Activated CD4-positive, alpha-beta T cell treated with anti-CD3 and anti-CD28 coated beads, Interleukin-2, amount 10 ng/mL, durations not matched to agents 7 days and 5 days (primary cell): ENCODE measurements at places on chromosomes 13 and 19.

DNA sequence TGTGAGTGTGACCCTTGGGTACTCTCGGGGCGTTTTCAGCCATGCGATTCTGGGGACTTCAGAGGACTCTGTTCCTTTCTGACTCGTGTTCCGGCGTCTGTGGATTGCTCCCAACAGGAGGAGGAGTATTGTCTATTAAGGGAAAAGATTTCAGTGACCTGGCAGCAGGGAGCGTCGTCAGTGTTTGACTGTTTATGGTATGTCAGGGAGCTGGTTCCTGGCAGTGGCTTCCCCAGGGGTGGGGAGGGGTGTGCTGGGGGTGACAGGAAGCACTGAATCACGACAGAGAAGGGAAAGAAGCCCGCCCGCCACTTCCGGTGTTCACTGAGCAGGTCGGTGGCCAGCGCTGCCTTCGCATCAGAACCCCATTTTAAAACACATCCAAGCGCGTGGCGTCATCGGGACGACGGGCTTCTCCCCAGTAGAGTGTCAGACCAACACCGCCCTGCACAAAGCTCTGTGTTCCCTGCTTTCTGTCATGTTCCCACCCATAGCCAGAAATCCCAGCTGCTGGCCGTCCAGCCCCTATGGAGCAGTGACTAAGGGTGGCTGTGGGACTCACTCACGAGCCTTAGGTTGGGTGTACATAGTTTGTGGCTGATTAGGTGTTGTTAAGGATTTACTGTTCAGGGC, 33.8 kb downstream of the COL4A2 start:
- DNase-seq, result peak; percentile 51

- peak; percentile 54 for DNase-seq
These were observed at the start of gene TSHZ3 for GRCh38 chr19:31349160-31349881. Gene TSHZ3, minus strand, starts transcription at chr19:31349436. Its CDS starts 217 bp downstream, at chr19:31349219.

DNA sequence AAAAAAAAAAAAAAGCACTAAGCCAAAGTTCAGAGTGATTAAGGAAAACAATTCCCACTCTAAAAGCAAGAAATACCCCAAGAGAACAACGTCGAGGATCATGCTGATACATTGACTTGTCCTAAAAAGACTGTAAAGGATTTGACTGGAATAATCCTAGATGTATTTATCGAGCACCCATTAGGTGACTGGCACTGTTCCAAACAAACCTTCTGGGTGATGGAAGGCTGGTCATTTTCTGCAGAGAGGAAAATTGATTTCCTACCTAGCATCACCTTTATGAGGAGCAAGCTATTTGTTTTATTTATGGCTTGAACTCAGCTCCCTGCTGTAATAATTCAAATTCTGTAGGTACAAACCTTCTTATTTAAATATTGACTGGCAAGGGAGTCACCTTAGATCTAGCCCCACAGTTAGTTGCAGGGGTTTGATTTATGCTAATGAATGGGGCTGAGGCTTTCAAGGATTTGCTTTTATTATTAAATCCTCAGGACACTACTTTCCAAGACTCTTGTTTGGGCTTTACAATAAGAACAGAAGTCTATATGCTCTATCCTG, 471.0 kb downstream of the OLFM4 start:
- no peak for DNase-seq

DNA sequence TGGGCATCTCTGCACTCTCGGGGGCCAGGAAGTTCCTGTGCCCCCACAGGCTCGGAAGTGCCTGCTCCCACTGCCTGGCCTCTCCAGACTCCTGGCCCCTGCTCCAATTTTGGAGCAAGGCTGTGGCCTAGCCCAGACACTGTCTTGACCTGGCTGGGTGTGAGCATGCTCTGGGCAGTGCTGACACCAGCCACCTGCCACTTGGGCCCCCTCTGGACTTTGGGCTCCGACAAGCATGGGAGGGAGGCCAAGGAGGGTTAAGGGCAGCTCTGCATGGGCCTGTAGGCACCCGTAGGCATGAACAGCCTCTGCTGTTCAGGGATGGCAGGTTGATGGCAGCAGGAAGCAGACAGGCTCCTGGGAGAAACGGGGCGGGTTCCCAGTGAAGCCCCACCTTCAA, 26.0 kb upstream of the RBM26 start:
- DNase-seq, result no peak

DNA sequence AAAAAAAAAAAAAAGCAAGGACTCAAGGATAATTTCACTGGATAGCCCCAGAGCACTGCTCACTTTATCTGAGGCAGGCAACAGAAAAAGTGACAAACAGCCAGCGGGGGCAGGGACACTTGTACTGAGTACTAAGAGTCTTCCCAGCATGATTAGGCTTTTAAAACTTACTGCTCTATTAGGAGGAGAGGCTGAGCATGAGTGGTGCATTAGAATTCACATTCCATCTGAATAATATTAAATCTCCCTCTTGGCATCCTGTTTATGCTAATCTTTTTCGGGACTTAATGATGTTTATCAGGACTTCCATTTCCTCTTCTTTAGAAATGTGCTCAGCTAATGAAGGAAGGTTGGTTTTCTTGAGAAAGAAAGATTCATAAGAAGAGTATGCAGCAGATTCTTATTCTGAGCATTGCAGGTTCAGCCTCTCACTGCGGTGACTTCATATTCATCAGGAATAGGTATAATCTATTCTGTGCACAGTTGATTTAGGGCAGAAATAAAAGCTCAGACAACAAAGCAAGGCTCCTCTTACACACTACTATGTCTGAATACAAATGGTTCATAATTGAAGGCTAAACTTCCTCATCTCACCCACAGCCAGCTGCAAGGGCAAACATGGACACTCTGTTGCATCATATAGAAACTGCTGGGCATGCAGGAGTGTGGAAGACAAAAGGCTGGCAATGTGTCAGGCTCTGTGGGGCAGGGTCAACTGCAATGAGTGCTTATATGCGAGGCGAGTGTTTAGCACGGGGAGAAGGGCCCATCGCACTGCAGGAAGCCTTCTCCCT, 107.0 kb downstream of the KL start:
- no peak for DNase-seq

DNA sequence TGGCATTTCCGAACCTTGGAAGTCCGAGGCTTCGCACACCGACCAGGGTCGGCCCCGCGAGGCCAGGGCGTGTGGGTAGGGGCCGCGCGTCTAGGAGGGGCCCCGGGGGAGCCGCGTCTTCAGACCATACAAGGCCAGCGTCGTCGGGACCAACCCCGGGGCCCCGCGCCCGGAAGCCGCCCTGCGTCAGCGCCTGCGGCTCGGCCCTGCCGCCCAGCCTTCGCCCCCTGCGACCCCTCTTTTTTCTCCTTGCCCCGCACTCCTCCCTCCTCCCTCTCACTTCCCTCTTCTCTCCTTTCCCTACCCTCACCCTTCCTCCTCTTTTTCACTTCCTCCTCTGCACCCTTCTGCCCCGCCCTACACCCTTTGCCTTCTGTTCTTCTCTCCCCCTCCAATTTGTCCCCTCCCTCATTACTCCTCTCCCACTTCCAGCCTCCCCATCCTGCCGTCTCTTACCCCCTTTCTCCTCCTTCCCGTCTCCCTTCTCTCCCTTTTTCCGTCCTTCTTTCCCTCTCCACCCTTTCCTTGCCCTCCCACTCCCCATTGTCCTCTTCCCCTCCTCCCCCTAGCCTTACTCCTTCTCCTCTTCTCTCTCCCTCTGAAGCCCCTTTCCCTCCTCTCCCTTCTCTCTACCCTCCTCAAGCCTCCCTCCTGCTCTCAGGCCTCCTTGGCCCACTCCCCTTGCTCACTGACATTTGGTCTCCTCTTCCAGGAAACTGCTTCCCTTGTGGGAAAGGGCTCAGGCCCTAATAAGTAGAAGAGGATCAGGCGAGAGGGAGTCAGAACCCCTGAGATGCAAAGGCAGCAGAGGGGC, 2.2 kb upstream of the PLEKHG2 start:
- peak; percentile 64 for DNase-seq

DNA sequence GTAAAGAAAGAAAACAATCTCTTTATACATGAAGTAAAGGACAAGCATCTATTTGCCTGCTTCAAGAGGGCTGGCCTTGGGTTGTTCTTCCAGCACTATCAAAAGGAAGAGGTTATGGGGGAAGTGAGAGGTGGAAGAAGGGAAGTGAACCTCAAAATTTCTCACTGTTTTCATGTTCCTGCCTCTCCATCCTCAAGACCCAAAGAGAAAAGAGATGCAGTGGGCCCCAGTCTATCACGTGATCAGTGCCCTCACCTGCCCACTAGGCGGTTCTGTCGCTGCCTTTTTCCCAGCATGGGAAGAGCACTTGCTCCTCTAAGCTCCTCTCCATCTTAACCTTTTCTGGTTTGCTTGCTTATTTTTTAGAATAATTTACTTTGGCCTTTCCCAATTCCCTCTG, 6.2 kb upstream of the USP12 start:
- no peak for DNase-seq

GRCh38 chr19:18601875-18602274, 4.7 kb downstream of the CRLF1 start:
- no peak for DNase-seq

DNA sequence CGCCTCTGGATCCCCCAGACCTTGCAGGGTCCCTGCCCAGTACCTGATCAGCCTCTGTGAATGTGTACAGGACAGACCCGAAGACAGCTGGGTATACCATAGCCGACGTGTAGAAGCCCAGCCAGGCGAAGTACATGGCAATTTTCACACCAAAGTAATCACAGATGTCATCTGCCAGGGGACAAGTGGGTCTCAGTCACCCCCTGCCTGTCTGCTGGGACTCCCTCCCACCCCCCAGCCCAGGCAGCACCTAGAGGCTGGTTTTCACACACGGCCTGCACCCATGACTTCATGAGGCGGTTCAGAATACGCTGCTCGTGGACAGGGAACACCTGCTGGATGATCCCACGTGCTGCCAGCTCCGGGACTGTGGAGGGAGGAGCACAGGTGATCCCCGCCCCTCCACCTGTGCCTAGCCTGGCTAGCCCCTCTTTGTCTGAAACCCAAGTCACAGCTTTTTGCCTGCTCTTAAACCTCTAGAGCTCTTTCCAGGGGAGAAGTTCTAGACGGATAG, 3.6 kb downstream of the ANO8 start:
- DNase-seq, result no peak

- DNase-seq, result no peak
These were observed 17.1 kb upstream of the DPY19L3 start for GRCh38 chr19:32388393-32388855.

DNA sequence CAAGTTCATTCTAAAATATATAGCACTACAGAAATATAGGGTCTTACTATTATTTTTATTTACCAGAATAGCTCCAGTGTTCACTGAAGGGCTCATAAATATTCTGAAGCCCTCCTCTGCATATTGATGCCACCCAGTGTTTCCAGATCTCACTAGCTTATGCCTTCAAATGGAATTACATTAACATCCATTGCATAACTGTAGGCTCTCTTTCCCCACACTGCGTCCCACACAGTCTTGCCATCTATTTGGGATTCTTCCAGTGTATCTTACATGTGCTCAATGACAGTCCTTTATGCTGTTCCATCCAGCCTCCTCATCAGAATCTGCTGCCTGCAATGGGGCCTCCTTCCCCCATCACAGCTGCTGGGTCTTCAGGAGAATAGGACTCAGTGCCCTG, 137.2 kb downstream of the CYSLTR2 start:
- DNase-seq, result no peak

GRCh38 chr19:9362905-9363304, at the start of gene ZNF177:
Gene ZNF177, plus strand, starts transcription at chr19:9363013. Its CDS starts 15,299 bp downstream, at chr19:9378312.
- DNase-seq, result no peak

DNA sequence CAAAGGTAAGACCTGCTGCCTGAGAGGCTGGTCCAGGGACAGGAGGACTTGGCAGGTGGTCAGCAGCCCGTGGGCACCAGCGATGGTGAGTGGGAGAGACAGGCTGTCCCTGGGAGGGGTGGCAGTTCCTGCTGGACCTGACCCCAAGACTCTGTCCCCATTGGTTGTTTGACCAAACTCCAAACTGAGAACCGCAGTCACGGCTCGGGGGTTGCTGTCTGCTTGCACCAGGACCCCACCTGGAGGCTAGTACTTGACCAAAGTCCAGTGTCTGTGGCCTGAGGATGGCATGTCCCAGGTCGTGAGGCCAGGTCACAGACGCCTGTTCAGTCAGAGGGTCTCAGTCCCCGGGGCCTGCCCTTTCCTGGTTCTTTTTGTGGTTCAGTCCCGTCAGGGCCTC, 9.9 kb upstream of the ZNF14 start:
- DNase-seq, result no peak

DNA sequence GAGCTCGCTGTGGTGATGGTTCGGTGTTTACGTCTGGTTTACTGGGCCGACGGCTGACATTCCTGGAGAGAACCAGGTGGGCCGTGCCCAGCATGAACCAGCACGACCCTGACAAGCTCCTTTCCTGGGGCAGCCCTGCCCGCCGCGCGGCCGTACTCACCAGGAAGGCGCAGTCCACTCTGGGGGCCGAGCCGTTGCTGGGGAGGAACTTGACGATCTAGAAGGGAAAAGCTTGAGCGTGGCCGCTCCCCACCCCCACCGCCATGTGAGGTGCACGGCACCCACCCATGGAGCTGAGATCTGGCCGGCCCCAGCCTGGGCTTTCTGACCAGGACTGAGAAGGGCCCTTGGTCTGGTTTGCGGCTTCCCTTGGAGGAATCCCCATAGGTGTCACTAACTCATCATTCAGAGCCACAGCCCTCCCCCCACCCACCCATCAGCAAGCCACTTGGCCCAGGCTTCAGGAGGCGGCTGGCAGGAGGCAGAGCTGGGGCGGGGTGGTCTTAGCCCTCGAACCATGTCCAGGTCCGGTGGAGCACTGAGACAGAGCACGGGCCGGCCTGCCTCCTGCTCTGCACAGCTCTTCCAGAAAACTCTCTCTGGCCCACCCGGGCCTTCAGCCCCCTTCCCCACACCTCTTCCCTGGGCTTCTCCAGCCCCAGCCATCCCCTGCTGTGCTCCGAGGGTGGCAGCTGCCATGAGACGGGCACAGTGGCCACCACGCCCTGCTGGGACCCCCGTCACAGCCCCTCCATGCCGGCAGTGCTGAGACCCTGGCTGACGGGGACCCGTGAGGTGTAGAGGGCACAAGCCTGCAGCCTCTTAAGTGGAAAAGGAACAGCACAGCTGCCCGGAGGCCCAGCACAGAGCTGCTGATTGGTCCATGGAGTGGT, 6.2 kb downstream of the ATP4B start:
- DNase-seq, result no peak

- DNase-seq, result no peak
These were observed 38.7 kb downstream of the KLF2 start for GRCh38 chr19:16363133-16363851.

DNA sequence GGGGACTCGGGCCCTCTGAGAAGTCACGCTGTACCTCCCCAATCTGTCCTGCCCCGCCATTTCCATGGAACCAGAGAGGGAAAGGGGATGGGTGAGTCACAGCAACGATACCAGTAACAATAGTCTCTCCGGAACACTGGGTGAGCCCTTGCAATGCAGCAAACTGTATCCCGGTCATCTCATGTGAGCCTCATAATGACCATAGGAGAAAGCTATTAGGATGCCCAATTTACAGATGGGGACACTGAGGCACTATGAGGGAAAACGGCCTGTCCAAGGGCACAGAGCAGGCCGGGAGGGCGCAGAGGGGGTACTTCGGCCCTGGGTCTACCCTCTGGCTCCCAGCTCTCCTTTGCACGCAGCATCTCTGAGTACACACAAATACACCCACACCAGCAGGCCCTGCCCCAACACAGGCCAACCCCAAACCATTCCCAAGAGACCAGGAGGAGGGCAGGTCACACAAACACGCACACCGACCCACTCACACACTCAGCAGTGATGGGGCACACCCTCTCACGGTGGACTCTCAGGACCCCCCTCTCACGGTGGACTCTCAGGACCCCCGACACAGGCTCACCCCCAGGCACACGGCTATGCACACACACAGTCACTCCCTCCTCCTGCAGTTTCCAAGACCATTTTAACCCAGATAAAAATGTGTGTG, 18.2 kb downstream of the LRRC4B start:
- DNase-seq, result no peak
